SW 1271 (cell line): ENCODE measurements at places on chromosomes 5 and 9.

GRCh38 chr9:3018691-3019230 is 174.9 kb upstream of the PUM3 start:
- DNase-seq = no peak

- DNase-seq = no peak
Observed at GRCh38 chr5:126053630-126054029, 369.6 kb upstream of the GRAMD2B start.

DNA sequence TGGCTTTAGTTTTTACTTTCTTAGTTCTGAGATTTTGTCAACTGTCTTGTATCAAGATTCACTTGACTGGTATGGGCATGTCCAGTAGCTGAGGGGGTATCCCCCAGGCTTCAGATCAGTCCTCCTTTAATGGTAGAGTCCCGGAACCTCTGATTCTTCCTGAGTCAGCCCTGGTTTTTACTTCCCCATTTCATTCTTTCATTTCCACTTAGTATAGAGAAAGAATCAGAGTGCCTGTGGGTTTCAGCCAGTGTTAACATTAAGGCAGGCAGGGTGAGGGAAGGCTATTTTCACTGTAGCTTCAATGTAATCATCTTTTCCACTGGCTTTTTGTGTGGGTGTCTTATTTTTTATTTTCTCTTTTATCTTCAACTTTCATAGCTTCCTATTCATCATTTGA is 8.3 kb upstream of the COMMD10 start:
- no peak for DNase-seq

GRCh38 chr9:116267021-116267420 is 113.4 kb downstream of the PAPPA start:
- no peak for DNase-seq

DNA sequence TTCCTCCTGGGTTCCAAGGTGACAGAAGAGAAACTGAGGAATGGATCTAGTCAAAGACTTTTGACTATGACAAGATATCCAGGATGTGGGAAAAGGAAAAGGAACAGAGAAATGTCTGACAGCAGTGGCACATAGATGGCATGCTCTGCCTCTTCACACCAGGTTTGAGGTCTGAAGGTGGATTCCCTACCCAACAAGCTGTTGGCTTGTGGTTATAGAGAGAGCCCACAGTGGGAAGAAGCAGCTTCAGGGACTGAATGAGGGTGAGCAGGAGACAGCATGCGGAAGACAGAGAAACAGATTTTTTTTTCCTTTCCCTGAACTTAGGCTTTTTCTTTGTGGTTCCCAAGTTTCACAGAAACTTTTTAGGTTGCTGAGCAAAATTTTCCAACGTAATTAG is 20.6 kb downstream of the IFNW1 start:
- no peak for DNase-seq

- no peak for DNase-seq
Observed at GRCh38 chr9:2043881-2044462, 28.8 kb downstream of the SMARCA2 start.

DNA sequence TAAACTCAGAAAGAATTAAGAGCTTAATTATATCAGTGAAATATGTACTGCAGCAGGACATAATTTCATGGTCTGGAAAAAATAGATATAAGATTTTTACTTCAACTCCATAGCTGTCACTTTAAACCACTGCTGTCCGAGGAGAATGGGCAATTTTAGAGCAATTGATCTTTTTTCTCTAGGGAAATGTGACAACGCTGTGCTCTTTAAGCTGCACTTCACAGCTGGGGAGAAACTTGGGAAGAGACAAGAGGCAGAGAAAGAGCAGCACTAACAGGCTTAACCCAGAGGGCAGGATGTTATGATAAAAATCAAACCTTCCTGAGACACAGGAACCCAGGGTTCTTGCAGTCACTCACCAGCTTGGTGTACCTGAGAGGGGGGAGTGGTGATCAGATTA is 92.0 kb downstream of the SPOCK1 start:
- no peak for DNase-seq

GRCh38 chr9:6351737-6352136 is 23.6 kb downstream of the TPD52L3 start:
- DNase-seq = no peak

- DNase-seq = no peak
Observed at GRCh38 chr5:120449501-120449900, 14.6 kb upstream of the PRR16 start.

- DNase-seq = no peak
Observed at GRCh38 chr9:99544526-99544925, 277.2 kb upstream of the NR4A3 start.

- no peak for DNase-seq
Observed at GRCh38 chr5:172441262-172441751, 13.0 kb downstream of the SH3PXD2B start.

DNA sequence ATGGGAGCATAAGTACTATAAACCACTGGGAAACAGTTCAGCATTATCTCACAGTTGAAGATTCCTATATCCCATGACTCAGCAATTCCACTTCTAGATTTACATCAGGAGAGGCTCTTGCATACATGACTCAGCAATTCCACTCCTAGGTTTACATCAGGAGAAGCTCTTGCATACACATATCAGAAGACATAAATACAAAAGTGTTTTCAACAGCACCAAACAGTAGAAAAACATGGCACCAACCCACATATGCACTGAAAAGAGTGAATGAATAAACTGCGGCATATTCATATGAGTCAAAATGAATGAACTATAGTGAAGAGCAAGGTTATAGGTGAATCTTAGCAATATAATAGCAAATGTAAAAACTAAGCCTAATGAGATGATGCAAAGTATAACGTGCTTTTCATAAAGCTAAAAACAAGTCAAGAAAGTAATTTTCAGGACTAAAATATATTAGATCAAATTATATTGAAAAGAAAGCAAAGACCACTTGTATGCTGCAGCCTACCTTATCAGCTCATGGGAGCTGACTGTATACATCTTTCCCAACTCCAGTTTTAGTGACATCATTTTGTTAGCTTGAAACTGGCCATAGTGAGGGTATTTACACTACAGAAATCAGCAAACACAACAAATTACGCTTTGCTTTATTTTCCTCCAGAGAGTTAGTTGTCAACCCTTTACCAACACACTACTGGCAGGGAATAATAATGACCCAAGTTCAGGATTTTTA is 95.8 kb downstream of the ANKRD18B start:
- DNase-seq = peak; percentile 7

GRCh38 chr5:167759057-167759821 is 532.2 kb upstream of the WWC1 start:
- DNase-seq = no peak

DNA sequence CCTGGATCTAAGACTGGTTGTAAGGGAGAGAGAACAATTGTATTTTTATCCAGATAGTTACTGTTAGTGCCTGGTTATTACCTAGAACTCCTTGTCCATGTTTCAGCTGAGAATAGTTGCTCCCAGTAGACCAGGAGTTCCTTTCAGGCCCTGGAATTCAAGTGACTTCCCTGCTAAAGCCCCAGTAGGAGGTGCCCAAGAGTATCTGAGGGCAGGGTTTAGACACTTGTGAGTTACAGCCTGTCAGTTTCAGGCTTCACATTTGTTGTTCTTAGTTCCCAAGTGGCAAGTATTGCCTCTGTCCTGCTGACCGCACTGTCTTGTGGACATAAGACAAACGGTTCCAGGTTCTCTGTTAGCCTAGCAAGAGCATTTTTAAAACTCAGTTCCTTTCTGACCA is 743.9 kb upstream of the SEMA6A start:
- DNase-seq = peak; percentile 3

- no peak for DNase-seq
Observed at GRCh38 chr9:104784098-104784497, 20.2 kb downstream of the NIPSNAP3B start.

DNA sequence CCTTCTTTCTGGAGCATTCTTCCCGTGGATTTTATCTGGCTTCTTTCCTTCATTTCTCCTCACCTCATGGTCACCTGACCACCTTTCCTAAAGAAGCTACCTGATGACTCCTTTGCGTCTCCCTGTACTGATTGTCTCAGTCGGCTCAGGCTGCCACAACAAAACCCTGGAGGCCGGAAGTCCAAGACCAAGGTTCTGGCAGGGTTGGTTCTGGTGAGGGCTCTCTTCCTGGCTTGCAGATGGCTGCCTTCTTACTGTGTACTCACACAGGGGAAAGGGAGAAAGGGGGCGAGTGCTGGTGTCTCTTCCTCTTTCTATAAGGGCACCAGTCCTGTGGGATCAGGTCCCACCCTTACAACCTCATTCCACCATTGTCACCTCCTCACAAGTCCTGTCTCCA is 140.0 kb downstream of the SYK start:
- no peak for DNase-seq

GRCh38 chr9:21994556-21995005 is at the start of gene CDKN2B-AS1:
CDKN2B-AS1 (plus strand) TSS chr9:21994791.
- DNase-seq = no peak

GRCh38 chr5:150368526-150368925 is 11.0 kb downstream of the TCOF1 start:
- DNase-seq = no peak

DNA sequence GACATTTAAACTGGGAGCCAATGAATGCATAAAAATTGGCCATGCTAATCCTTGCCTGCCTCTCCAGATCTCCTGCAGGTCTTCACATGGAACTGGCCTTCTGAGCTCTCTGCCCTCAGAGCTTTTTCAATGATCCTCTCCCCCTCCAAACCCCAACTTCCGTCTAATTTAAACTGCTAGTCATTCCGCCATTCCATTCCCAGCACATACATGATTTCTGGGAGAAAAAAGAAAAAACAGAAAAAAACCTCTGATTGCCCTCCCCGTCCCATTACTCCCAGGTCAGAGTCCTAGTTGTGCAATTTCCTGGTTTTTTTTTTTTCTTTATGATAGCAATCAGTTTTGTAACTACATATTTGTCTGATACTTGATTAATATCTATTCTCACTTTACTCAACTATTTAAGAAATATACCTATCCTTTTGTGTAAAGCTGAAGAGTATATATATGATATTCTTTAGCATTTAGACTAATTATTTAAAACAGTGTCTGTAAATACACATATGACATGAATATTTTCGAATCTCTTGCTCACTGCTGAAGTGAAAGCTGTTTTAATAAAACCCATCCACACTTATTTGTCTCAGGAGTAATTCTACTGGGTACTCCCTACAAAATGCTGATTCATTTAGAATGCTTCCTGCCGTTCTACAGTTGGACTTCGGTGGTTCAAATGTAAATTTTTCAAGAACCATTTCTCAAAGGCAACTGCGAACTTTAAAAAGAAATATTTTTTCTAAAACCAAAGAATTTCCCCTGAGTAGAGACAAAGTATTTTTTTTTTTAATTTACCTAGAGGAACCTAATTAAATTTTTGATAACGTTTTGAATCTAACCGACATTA is 1.6 kb downstream of the HINT1 start:
- no peak for DNase-seq

- no peak for DNase-seq
Observed at GRCh38 chr5:169547508-169547907, 36.1 kb upstream of the SPDL1 start.

DNA sequence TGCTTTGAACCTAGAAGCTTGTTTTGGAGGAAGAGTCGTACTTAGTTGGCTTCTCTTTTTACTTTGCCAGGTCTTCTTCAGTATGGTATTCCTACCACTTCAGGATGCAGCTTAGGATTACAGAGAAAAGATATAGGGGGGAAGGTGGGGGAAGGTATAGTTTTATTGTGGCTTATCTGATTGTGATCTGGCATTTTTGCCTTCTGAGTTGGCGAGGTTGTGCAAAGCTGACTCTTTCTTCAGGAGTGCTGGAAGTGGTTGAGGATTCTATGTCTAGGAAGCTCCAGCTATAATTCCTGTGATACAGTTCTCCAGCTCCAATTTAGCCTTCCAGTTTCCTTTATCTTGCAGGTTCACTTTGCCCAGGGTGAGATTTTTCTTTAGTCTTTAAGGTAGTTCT is 7.0 kb downstream of the CDC42SE2 start:
- DNase-seq = peak; percentile 44

GRCh38 chr5:151770383-151771258 is 1.1 kb upstream of the G3BP1 start:
- peak; percentile 27 for DNase-seq

DNA sequence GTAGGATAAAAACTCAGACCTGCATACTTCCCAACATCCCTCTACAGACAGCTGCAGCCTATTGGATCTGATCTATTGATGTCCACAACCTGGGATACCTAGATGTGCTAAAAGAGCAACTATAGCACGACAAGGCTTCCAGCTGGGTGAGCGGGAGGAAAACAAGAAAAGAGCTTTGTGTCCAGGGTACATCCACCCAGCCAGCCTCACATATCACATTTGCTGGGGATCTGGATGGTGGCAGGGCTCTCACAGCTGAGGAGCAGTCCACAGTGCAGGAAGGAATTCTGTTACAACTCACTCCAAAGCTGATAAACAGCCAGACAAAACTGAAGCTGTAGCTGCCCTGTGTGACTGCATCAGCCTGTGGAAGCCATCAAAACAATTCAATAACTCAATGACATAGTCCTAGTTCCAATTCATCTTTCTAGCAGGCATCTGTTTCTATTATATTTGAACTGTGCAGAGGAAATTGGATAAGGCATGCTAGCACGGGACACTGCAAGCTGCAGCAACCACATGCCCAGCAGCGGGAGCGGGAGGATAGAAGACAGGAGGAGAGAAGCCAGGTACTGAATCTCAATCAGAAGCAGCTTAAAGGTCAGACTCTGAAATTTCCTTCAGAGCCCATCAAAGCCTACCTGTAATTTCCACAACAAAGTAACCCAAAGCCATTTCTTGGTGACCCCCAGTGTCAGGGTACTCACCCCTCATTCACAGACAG is 45.0 kb downstream of the MED10 start:
- DNase-seq = no peak

- DNase-seq = no peak
Observed at GRCh38 chr5:83368835-83369234, 102.7 kb upstream of the VCAN start.

GRCh38 chr5:150765799-150766169 is 7.0 kb upstream of the DCTN4 start:
- DNase-seq = no peak

- no peak for DNase-seq
Observed at GRCh38 chr5:2011481-2012411, 129.0 kb upstream of the IRX4 start.

GRCh38 chr5:39231705-39232525 is 12.6 kb upstream of the FYB1 start:
- DNase-seq = no peak

GRCh38 chr9:17906841-17907778 is 328.2 kb downstream of the SH3GL2 start:
- DNase-seq = no peak

- DNase-seq = peak; percentile 71
Observed at GRCh38 chr5:74251141-74252035, 389.1 kb downstream of the ENC1 start.

DNA sequence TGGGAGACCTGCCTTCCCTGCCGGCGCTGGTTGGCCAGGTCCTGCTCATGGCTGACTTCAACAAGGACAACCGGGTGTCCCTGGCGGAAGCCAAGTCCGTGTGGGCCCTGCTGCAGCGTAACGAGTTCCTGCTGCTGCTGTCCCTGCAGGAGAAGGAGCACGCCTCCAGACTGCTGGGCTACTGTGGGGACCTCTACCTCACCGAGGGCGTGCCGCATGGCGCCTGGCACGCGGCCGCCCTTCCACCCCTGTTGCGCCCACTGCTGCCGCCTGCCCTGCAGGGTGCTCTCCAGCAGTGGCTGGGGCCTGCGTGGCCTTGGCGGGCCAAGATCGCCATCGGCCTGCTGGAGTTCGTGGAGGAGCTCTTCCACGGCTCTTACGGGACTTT is 10.6 kb downstream of the DIPK1B start:
- DNase-seq = no peak

- DNase-seq = no peak
Observed at GRCh38 chr9:132069046-132069898, 10.4 kb downstream of the MED27 start.

GRCh38 chr9:125405938-125406809 is 144.5 kb downstream of the GAPVD1 start:
- no peak for DNase-seq
